ENCODE measurements at places on chromosomes 4 and X.

DNA sequence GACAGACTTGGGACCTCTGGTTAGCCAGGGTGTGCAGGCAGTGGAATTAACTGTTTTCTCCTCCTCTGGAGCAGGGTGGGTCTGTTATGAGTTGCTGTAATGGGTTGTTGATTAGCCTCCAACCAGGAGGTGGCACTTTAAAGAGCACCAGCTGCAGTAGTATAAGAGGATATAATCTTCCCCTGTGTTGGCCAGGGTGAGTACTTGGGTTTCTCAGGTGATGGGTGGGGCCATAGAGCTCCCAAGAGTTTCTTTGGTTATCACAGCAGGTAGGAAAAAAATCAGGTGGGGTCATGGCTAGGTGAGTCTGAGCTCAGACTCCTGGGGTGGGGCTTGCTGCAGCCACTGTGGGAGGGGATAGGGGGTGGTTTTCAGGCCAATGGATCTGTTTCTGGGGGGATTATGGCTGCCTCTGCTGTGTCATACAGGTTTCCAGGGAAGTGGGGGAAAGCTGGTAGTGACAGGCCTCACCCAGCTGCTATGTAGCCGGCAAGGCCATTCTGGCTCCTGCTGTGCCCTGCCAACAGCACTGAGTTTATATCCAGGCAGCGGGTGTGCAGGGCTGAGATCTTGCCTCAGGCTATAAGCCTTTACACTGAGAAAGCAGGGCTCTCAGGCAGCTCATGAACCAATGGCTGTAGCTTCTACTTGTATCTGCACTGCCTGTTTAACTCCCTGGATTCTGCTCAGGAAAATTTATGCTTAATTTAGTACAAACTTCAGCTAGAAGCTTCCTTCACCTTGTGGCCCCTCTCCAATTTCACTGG lies 70.1 kb downstream of the CCNG2 start:
- no peak for DNase-seq

GRCh38 chrX:31209005-31209628 lies 137.3 kb upstream of the FTHL17 start:
- DNase-seq: no peak

DNA sequence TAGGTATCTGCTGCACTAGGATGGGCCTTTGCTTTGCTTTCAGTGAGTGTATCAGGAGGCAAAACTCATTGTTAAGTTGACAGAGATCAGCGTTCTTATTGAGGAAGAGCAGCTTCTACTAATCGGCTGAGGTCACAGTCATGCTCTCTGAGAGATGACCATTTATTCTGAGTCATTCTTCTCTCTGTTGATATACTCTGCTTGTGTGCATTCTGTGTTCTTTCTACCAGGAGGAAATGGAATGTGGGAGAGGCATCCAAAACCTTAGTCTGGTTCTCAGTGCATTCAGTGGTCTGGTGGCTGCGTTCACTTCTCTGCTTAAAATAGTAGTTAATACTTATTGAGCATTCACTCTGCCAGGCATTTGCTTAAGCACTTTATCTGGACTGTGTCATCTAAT lies 66.2 kb downstream of the RRAGB start:
- no peak for DNase-seq

- DNase-seq: no peak
These were observed 872 bp downstream of the G6PD start for GRCh38 chrX:154545673-154546274.

DNA sequence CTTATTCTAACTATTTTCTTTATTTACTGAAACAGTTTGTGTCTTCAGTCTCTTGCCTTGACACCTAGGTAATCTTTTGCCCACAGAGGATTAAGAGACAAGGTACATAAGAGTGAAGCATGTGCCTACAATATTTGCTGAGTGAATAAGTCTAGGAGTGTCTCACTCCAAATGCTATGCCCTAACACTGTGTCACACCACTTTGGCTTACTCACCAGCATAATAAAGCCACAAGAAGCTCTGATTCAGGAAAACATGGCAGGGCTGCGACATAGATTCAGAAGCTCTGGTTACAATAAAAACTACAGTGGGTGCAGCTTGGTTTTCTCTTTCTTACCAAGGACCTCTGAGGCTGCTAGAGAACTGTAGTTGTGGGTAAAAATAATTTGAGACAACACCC lies 127.1 kb downstream of the RBM46 start:
- DNase-seq: no peak

- DNase-seq: no peak
These were observed 92.0 kb upstream of the CLCN4 start for GRCh38 chrX:10064736-10065135.

- no peak for DNase-seq
These were observed 5.3 kb downstream of the SMIM9 start for GRCh38 chrX:154829134-154829533.

- DNase-seq: no peak
These were observed 404 bp upstream of the GPRASP2 start for GRCh38 chrX:102711872-102712215.
